Muscle of leg (tissue), 16 donors: ENCODE measurements at places on chromosomes 6 and 20. TPM values are rescaled to one million over a fixed set of nuclear protein-coding genes. Genes with fewer than 3 reads are reported as not detected.

The SRXN1 gene
- 11.6 TPM for total RNA-seq

DNA sequence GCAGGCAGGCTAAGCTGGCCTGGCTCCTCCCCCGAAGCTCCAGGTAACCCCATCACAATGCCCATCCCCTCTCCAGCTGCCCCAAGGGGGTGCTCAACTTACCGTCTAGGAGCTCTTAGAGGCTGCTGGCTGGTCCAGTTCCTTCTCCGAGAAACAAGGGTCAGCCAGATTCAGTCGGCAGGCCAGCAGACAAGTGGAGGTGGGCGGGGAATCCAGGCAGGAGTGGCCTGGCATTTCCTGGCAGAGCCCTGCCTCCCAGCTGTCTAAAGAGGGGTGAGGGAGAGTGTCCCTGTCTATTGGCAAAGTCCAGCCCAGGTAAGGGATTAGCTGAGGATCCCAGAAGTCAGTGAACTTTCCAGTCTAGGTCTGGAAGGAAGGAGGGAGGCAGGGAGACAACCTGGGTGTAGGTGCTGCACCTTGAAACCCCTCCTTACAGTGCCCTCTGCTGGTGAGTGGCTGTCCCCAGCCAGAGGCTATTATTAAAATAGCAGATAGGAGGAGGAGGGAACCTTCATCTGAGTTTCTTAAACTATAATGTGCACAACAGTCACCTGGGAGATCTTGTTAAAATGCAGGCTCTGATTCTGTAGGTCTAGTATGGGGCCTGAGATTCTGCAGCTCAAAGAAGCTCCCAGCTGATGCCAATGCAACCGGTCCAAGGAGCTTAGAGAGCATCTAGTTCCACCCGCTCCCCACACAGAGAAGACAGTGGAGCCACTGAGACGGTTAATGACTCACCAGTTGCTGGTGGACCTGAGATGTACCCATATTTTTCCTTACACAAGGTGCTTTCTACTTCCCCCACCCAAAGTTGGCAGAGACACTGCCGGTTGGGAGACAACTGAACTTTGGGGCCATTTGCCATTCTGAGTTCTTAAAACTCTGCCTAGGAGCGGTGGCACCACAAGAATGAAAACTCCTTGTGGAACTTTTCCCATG, at the start of gene UNC5CL:
Gene UNC5CL (minus strand): TSS at position 162 of the 939 bp plus-strand sequence. CDS start 4,147 bp downstream, outside the sequence.
- peaks cover 27% of the 10 kb centered on the region for H3K4me1 ChIP-seq
- no peak within 1 kb of the TSS for H3K27ac ChIP-seq
- no peak for DNase-seq

DNA sequence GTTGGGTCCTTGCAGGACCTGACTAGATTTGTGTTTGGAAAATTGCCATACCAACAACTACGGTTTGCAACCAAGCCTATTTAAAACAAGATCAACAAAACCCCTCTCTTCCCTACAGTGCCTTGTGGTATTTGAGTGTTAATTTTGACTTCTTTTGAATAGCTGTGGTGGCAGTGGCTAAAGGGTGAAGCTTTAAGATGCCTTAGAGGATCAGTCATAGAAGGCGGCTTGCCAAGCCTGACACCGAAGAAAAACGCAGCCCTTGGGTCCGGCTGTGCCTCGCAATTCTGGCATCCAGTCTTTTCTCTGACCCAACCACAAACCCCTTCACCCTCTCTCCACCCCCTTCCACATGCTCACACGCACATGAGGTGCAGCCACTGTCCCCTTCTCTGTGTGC, 32.6 kb downstream of the BMP6 start:
- H3K4me1 ChIP-seq = peaks cover 4% of the 10 kb centered on the region
- H3K27me3 ChIP-seq = no peaks in the 10 kb centered on the region
- H3K36me3 ChIP-seq = no peaks in the 10 kb centered on the region
- DNase-seq = no peak
- no peak overlapping the region for H3K4me3 ChIP-seq

DNA sequence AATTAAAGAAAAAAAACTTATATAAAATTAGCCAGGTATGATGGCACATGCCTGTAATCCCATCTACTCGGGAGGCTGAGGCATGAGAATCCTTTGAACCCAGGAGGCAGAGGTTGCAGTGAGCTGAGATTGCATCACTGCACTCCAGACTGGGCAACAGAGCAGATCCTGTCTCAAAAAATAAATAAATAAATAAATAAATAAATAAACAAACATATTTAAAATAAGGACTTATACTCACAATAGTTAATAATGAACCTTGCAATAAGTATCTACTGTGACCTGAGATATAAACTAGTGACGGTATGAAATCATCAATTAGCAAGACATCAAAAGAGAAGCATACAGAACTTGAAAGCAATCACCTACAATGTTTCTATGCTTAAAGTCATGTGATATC, 548.4 kb upstream of the JARID2 start:
- DNase-seq = no peak
- H3K4me1 ChIP-seq = no peaks in the 10 kb centered on the region
- H3K4me3 ChIP-seq = no peak overlapping the region
- no peaks in the 10 kb centered on the region for H3K36me3 ChIP-seq
- no peak overlapping the region for H3K27ac ChIP-seq
